Osteocyte (in vitro differentiated cells): ENCODE measurements at places on chromosomes 4 and X. TPM values are rescaled to one million over a fixed set of nuclear protein-coding genes. Genes with fewer than 3 reads are reported as not detected.

DNA sequence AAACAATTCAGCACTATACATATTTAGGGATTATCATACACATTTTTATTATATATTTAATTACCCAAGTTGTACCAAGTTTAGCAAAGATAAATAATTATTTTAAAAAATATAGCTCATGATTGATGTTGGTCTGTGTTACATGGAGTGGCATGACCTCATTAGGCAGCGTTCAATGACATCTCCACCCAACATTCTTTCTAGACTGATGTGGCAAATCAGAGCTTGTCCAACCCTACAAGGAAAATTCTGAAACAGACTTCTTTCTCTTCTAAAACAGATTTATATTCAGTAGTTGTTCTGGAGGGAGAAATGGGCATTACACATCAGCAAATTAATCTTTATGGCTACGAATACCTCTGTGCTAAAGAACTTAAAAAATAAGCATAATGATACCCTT is 189.7 kb downstream of the PDGFC start:
- DNase-seq: no peak

DNA sequence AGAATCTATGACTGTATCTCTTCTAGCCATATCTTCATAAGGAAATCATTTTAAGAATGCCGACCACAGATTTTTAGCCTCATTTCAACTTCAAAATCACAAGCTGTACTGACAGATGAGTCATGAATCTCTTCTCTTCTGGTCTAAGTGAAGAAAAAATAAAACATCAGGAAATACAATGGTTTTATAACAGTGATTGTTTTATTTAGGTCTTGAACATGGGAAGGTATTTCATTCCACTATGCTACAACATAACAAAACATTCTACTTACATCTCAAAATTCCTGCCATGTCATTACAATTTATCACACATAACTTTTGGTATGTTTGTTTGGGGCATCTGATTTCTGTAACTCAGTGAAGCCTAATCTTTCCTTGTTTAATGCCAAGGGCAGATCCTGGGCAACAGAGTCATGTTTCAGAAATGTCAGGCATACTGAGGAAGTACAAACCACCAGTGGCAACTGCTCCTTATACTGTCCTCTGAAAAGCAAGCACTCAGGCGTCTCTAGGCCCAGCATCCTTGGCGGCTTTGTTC is 325.0 kb downstream of the PDHA2 start:
- DNase-seq: no peak

- no peak for DNase-seq
These were observed 132.6 kb upstream of the RPS6KA6 start for GRCh38 chrX:84320614-84321013.

- no peak for DNase-seq
These were observed 21.3 kb upstream of the ADRA2C start for GRCh38 chr4:3744901-3745300.

GRCh38 chr4:69649207-69649606 is 3.8 kb downstream of the UGT2A1 start:
- no peak for DNase-seq

GRCh38 chr4:69876071-69876470 is 16.1 kb upstream of the SULT1E1 start:
- no peak for DNase-seq

- DNase-seq: no peak
These were observed 10.2 kb downstream of the HGFAC start for GRCh38 chr4:3451956-3452355.

DNA sequence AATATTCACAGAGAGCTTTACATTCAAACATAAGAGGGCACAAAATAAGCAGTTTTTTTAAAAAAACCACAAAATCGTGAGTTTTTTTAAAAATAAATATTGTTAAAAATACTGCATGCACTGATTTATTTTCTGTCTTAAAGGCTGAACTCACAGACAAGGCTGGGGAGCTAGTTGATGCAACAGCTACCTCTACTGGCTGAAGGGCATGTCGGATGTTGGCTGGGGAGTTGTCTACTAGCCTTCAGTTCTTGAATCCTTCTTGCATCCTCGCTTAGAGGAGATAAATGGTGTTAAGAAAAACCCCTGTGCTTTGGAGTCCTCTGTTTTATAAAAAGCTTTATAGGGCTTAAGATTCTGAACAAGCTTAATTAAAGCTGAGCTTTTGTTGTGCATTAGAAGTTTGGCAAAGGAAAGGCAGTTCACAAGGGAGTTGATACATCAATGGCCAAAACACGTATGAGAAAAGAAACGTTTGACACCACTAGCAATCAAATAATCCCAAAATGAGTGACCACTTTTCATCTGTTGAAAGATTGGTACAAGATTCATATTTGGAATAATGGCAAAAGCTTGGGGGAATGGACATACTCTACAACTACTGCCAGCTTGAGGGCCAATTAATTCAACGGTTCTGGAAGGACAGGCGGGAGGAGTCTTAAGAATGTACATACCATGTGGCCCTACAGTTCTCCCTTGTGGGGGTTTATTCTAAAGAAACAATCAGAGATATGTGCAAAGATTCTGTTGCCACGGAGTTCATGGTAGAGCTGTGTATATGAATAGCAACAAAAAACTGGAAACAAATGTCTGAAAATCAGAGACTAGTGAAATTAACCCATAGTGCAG is 94.7 kb downstream of the SEL1L3 start:
- DNase-seq: no peak

SLC4A4 gene
- total RNA-seq: 31.5 and 37.7 TPM in 2 replicates

TMPRSS11F gene
- total RNA-seq: not detected in 2 replicates

FGA gene
- total RNA-seq: not detected in 2 replicates

EOLA1 gene
- total RNA-seq: 17.7 and 18.1 TPM in 2 replicates

PABPC4L gene
- 3.1 and 3.7 TPM in 2 replicates for total RNA-seq

DACH2 gene
- not detected in 2 replicates for total RNA-seq

SMPX gene
- total RNA-seq: not detected in 2 replicates

NALF2 gene
- not detected in 2 replicates for total RNA-seq
